ENCODE measurements at places on chromosomes 5 and 9.

GRCh38 chr9:81565144-81565543 is 124.2 kb downstream of the TLE1 start:
- DNase-seq, result no peak

DNA sequence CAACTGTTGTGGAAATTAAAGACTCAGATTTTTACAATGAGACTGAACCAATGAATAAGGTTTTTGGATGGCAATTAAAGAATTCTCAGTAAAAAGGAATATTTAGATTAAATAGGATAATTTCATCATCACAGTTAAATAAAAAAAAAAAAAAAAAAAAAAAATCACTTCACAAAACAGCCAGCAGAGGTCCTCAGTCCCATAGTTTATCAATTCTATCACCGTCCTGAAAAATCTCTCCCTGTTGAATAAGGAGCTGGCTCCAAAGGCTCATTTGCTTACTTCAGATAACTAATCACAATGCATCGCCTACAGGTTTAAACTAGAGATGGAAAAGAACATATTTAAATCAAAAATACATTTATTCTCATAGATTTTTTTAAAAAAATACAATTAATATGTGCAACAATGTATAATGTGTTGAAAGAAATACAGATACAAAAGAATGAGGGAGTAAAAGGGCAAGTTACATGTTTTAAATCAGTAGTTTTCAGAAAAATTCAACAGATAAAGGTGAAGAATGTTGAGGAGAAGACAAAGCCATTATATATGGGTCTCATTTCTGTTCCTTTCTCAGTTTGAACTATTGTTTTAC is 175.8 kb upstream of the CHD1 start:
- DNase-seq, result peak; percentile 30

DNA sequence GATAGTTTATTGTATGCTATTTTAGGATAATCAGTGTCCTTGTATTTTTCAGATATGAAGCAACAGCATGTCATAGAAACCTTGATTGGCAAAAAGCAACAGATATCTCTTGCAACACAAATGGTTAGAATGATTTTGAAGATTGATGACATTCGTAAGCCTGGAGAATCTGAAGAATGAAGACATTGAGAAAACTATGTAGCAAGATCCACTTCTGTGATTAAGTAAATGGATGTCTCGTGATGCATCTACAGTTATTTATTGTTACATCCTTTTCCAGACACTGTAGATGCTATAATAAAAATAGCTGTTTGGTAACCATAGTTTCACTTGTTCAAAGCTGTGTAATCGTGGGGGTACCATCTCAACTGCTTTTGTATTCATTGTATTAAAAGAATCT is 14.5 kb downstream of the CCT5 start:
- DNase-seq, result peak; percentile 41

DNA sequence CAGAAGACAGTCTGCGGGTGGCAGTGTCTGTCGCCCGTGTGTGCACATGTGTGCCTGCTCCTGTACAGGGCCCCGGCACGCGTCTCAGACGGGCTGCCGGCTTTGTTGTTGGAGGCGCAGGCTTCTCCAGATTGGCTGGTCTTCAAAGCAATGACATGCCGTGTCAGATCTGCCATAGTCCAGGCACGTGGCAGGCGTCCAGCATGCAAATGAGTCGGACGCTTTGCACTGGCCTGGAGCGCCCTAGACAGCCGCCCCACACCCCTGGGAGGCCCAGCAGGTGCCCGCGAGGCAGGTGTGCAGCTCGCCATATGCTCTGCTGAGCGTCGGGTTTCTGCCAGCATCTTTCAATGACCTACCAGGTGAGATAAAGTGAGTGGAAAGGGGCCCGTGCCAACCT is 71.5 kb downstream of the GADD45G start:
- DNase-seq, result no peak

DNA sequence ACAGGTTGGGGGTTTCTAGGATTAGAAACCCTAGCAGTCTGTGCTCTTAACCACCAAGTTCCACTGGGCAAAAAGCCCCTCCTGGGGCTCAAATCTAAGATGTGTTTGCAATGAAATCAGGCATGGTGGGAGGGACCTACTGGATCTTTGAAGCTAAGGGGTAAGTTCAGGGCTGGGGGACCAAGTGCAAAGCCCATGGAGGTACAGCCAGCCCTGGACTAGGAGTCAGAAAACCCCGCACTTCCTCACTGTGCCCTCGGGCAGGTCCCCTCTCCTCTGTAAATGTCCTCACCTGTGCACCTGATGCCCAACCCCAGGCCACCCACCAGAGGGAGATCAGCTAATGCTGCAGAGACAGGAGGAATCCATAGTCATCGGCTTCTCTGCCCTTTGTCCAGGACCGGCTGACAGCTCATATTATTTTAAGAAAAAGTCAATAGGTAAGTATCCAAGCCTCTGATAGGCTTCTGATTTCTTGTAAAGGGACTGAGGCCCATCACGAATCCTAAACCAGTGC is 138.3 kb downstream of the PAX5 start:
- DNase-seq, result no peak

GRCh38 chr9:130935648-130936271 is 3.3 kb downstream of the FIBCD1 start:
- peak; percentile 61 for DNase-seq
